ENCODE measurements at places on chromosomes 4 and X.
A peak's percentile ranks its signal among the peaks of the same experiment; 100 is the strongest.

GRCh38 chr4:15652841-15653240 is 2.3 kb downstream of the FBXL5 start:
- DNase-seq: no peak

GRCh38 chrX:21469071-21469470 is 94.9 kb downstream of the CNKSR2 start:
- DNase-seq: no peak

DNA sequence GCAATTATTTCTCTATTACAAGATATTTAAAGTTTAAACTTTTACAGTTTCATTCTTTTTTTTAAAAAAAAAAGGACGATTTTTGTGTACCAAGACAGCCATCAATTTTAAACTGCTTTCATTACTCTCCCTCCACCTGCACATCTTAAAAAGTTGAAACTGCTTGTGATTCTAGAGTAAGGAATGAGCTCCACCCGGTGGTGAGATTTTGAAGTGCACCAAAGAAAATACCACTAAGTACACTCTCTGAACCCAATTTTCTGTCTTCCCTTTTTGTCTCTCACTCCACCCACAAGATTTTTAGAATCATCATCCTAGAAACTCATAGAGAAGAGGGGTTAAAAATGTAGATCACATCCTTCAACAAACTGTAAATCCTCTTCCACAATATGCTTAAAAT is 91.3 kb upstream of the WDR44 start:
- peak; percentile 64 for DNase-seq

DNA sequence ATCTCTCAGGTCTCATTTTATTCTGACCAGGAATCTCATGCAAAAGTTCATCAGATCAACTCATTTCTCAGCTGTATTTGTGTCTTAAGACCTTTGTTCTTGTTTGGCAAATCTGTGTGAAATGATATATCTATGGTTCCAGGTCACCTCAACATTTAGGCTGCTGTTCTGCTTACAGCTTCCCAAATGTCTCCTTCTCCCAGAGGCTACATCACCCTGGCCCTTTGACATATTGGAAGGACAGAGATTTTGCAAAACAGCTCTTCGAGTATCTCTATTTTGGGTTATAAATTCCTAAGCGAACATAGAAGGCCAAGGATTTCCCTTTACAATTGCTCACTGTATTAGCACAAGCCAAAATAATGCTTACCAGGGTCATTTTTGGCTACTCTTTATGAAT is 57.5 kb upstream of the GIMD1 start:
- no peak for DNase-seq
